ENCODE measurements at places on chromosomes 2 and 18.

DNA sequence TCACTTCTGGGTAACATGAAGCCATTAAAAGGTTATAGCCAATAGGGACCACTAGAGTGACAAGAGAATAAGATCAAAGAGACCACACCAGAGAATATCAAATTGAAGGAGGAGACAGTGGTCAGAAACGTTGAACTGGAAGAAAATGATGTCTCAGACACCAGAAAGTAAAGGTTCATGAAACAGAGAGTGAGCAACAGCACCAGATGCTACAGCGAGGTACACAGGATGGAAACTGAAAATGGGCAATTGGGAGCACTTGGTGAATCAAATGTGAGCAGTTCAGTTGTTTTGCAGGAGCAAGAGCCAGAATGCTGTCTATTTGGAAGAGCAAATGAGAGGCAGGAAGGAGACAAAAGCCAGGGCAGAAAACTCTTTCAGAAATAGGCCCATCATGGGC is 162.6 kb downstream of the SS18 start:
- DNase-seq = no peak

DNA sequence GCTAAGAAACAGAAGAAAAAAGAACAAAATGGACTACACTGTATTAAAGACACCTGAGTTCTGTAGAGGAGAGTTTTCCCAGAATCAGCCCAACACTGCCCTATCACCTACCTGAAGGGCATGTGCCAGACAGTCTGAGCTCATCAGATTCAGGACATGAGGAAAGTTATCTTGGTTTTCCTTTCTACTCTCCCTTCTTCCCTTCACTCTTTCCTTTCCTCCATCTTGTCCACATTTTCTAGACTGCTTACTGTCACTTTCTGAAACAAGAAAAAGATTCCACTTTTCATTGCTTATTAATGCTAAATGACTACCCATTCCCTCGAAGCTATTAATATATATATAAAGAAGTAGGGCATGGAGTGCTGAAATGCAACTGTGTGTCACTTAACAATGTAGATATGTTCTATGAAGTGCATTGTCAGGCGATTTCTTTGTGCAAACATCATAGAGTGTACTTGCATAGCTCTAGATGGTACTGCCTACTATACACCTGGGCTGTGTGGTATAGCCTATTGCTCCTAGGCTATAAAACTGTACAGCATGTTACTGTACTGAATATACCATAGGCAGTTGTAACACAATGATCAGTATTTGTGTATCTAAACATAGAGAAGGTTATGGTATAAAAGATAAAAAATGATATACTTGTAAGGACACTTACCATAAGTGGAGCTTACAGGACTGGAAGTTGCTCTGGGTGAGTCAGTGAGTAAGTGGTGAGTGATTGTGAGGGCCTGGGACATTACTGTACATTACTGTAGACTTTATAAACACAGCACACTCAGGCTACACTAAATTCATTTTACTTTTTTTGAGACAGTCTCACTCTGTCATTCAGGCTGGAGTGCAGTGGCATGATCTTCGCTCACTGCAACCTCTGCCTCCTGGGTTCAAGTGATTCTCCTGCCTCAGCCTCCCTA is 145.5 kb upstream of the ITGA6 start:
- no peak for DNase-seq

GRCh38 chr2:217941886-217942728 is 60.7 kb downstream of the TNS1 start:
- no peak for DNase-seq

- DNase-seq = no peak
Observed at GRCh38 chr2:9720352-9721093, 89.7 kb upstream of the YWHAQ start.

GRCh38 chr2:169877398-169877797 is 50.1 kb downstream of the UBR3 start:
- no peak for DNase-seq

- no peak for DNase-seq
Observed at GRCh38 chr2:152762202-152762601, 43.8 kb downstream of the ARL6IP6 start.

- DNase-seq = no peak
Observed at GRCh38 chr2:19238440-19239060, 119.9 kb downstream of the OSR1 start.

- no peak for DNase-seq
Observed at GRCh38 chr2:27921880-27922547, 31.5 kb downstream of the BABAM2 start.

- DNase-seq = no peak
Observed at GRCh38 chr2:168244318-168244717, 3.1 kb downstream of the STK39 start.

- no peak for DNase-seq
Observed at GRCh38 chr2:142037066-142037465, 93.8 kb downstream of the LRP1B start.

DNA sequence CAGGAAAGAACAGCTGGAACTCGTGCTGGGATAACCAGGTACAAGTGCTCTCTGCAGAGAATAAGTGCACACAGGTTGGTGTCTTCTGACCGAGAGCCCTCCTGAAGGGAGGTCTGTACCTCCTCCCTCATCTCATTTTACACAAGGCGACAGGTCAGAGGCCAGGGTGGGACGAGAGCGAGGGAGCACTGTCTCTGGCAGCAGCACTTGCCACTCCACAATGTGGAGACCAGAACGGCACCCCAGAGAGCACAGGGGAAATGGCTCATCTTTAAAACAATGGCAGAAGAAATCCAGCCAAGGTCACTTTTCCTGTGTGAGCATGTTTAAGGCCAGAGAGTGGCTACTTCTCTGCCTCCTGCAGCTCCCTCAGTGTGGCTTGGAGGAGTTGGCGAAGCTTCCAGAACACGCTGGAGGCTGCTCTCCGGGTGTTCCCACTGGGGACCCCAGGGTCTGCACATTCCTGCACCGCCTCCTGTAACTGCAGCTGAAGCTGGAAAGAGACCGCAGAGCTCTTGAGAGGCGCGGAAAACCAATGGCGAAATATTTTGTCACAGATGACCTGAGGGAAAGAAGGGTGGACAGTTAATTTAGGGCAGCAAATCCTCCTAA is 20.8 kb downstream of the DIPK1C start:
- DNase-seq = no peak

DNA sequence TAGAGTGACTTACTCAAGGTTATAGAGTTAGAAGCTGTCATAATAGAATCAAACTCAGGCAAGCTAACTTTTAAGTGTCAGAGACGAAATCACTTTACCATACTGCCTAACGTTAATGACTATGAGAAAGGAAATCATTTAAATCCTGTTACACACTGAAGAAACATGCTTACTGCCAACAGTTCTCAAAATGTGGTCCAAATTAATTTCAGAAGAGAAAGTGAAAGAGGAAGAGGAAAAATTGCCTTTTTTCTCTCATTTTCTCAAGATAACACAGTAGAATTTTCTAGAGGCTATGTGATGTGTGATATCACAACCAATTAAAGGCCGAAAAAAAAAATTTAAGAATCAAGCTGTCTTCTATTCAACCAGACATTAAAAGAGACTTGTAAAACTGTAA is 1362.7 kb upstream of the CHAC2 start:
- no peak for DNase-seq

DNA sequence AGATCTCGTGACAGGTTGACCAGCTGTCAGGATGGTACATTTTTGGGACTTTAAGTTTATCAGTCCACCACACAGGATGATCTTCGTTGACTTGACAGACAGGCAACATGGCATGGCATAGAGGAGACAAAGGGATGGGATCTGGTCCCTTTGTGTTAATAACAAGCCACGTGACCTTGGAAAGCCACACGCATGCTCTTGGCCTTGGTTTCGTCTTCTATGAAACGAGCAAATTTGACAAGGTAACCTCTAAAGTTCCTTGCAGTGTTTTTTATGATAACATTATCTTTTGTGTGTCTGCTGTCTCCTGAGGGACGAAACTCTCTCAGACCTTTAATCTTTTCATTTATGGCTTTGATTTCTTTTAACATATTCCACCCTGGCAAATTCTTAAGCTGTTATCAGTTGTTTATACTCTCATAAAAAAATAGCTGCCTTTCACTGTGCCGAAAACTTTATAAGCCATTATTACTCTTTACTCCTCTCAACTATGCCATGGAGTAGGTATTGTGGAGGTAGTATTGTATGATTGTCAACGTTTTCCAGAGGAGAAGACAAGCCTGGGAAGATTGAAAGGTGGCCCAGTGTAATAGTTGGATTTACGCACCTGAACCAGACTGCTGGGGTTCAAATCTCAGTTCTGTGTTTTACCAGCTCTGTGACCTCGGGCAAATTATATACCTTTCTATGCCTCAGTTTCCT is 81.3 kb downstream of the MYOM1 start:
- DNase-seq = no peak

- no peak for DNase-seq
Observed at GRCh38 chr2:208552943-208553342, 146.4 kb downstream of the PTH2R start.

DNA sequence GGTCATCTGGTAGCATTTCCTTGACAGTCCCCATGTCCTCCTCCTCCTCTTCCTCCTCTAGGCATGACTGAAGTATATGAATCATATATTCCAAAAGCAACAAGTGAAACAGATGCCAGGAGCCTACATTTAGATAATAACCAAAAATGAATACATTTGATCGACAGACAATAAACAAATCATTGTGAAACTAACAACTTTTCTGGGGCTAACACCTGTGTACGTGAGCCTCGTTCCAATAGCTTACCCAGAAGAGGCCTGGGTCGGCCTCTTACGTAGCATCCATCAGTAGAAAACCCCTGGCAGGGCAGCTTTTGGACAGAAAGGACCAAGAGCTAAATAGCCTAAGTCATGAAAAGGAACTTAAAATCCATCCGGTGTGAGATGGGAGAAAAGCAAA is 15.3 kb upstream of the CREG2 start:
- DNase-seq = no peak

DNA sequence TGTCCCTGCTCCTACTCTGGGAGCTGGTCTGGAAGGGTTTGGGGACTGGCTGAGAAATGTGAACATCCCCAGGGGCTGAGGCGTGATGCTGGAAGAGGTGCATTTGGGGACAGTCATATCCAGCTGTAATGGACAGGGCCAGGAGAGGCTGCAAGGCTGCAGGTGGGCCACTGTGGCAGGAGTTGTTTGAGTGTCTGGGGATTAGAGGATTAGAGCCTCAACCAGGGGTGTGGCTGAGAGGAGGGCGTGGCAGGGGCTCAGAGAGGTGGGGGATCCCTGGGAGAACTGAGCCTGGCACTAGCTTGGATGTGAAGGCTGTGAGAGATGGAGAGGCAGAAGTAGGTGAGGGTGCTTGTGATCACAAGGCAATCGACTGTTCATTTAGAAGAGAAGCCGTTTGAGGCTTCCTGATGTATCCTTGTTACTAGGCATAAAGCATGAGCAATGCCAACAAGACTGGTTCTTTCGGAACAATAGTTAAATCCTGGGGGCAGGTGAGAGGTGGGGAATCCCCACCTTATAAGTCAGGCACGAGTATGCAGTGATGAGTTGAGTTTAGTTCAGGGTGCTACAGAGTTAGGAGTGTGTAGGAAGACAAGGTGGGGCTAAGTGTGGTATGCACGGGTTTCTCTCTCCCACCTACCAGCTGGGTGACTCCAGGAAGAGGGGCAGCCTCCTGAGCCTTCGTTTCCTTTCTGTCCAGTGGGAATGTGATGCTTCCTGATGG is 31.9 kb downstream of the SH3RF3 start:
- no peak for DNase-seq

DNA sequence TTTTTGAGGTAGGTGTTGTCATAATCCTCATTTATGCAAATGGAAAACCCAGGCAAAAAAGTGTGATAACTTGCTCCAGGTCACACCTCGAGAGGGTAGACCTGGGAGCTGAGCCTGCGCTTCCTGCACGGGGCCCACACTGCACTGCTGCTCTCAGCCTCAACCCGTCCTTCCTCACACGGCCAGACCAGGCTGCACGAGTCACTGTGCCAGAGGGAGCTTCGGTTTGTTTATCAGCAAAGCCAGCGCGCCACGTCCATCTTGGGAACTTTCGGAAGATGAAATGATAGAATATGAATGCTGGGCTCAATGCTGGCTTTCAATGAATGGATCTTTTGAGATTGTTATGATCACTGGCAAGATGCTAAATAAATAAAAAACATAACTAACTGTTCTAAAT is 14.4 kb downstream of the COPS9 start:
- no peak for DNase-seq

GRCh38 chr2:9664365-9664764 is 33.6 kb upstream of the YWHAQ start:
- no peak for DNase-seq

- DNase-seq = no peak
Observed at GRCh38 chr2:122007577-122007976, 252.1 kb downstream of the TSN start.

DNA sequence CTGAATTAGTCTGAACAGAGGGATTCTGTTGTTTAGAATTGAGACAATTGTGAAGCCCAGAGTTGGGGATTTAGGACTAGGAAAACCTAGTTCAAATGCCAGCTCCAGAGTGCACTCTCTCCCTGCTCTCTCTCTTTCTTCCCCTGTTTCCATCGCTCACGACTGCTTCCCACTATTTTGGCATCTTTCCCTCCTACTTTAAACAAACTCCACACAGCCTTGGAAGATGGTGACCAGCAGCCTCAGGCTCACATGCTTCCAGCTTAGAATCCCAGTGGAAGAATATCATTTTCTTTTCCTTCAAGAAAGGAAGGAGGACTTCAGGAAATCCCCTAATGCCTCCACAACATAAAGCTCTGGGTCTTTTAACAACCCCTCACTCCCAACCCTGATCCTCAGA is 6.1 kb upstream of the DNMT3A start:
- no peak for DNase-seq

- DNase-seq = no peak
Observed at GRCh38 chr18:7711495-7711894, 144.4 kb downstream of the PTPRM start.

GRCh38 chr18:79355433-79356335 is 40.0 kb upstream of the NFATC1 start:
- no peak for DNase-seq

GRCh38 chr2:211241891-211242290 is 685.5 kb downstream of the CPS1 start:
- no peak for DNase-seq

DNA sequence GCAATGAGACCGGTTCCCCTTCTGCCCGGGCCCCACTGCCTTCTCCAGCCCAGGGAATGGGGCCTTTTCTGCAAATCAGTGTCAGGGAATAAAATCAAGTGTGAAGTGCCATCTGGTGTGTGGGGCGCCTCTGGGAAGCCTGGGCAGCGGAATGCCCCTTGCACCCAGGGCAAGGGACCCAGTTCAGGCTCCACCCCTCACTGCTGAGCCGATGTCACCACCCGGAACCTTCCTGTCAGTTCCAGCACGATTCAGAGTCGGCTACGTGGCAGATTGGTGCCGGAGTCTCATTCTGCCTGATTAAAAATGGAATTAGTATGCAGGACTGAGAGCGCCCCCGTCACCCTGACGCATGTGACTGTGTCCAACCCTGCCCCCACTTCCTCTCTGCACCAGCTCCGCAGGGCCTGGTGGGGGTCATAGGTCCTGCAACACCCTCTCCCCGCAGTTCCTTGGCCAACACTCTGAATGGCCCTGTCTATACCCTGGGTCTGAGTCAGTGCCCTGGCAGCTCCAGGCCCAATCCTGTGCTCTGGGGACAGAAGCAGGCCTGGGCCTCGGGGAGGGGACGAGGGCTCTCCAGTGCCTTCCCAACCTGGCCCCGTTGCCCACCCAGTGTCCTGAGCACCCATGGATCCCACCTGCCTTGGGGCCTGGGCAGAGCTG is 8.2 kb upstream of the ALPI start:
- no peak for DNase-seq

- no peak for DNase-seq
Observed at GRCh38 chr18:56285387-56286065, 352.9 kb downstream of the TXNL1 start.

All from sciatic nerve (tissue), 2 donors.